CD4-positive, alpha-beta memory T cell (primary cell): ENCODE measurements at places on chromosomes 3 and 15. TPM values are rescaled to one million over a fixed set of nuclear protein-coding genes. Genes with fewer than 3 reads are reported as not detected.

DNA sequence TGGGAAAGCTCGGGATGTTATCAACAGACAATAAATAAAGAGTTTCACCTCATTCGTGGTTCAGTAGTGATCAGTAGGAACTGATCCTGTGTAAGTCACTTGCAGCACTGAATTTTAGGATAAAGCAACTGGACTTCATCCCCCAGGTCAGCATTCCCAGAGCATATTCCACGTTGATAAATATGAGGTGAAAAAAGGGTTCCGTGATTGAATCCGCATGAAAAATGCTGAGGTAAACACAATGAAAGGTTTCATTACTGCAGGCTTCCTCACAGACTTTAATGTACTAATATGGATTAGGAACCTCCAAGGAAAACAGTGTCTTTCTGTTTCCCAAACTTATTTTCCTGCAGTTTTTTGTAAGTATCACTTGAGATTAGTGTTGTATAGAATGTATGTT is 177.3 kb upstream of the BHLHE40 start:
- DNase-seq: no peak

GRCh38 chr3:187767266-187768012 is 22.2 kb upstream of the BCL6 start:
- no peak for DNase-seq

GRCh38 chr15:74245342-74245931 is 9.3 kb downstream of the CCDC33 start:
- DNase-seq: no peak

DNA sequence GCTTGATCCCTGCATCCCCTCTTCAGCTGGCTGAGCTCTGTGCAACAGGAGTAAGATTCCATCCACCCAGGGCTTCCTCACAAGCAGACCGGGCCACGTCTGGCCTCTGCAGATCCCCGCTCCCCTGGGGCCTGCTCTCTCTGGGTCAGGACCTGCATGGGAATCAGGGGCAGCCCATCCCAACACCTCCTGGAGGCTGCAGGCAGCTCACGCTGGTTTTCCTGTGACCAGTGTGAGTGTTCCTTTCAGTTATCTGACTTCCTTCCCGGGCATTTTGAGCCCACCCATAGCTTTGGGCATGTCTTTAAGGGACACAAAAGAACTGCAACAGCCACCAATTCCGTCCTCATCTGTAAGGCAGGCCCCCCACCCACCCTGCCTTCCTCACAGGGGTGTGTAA is 16.3 kb downstream of the NUP210 start:
- DNase-seq: no peak

- DNase-seq: no peak
Observed at GRCh38 chr3:195853036-195853435, 41.3 kb upstream of the MUC4 start.

- no peak for DNase-seq
Observed at GRCh38 chr15:40995656-40996055, 42.4 kb downstream of the CHAC1 start.

DNA sequence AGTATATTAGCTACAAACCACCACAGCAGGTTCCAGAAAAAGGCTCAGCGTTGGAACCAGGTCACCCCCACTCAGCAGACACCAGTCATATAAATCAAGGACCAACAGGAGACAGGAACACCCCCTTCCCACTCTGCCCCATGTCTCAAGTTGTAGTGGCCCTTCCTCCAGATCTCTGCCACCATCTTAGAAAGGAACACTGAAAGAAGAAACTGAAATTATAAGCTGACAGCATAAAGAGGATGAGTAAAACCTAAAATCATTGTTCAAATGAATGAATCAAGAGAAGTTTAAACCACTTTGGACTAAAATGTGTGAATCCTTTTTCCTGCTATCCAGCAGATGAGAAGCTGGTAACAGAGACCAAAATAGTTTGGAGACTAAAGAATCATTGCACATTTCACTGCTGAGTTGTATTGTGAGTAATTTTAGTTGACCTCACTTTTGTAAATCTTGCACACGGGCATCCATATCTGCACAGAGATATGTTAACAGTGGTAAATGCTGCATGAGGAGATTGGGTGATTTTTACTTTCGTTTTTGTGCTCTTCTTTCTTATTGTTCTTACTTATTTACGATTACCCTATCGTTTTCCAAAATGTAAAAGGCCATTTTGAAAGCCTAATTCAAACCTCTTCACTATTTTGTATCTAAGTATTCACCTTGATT is 19.8 kb downstream of the CCR3 start:
- no peak for DNase-seq

GRCh38 chr3:10551821-10552630 is 46.6 kb upstream of the ATP2B2 start:
- DNase-seq: peak; percentile 56

GRCh38 chr3:58175437-58176184 is 35.2 kb downstream of the DNASE1L3 start:
- no peak for DNase-seq

GRCh38 chr3:134180761-134181160 is 69.9 kb downstream of the RYK start:
- DNase-seq: no peak

GRCh38 chr15:21268436-21268940 is 171.8 kb downstream of the POTEB3 start:
- DNase-seq: no peak

- no peak for DNase-seq
Observed at GRCh38 chr3:13133471-13133981, 60.3 kb upstream of the IQSEC1 start.

PIERCE2 gene
- total RNA-seq: not detected

IL20RB gene
- total RNA-seq: 1.5 TPM

MKRN2OS gene
- total RNA-seq: not detected

CD86 gene
- total RNA-seq: 1.2 TPM

HES1 gene
- total RNA-seq: not detected

RCCD1 gene
- total RNA-seq: 15.6 TPM

DCUN1D1 gene
- total RNA-seq: 36.4 TPM
